Karpas-422 (cell line): ENCODE measurements at places on chromosomes 16 and 17.

GRCh38 chr17:72378414-72379390 is 257.9 kb downstream of the SOX9 start:
- DNase-seq, result no peak

- DNase-seq, result no peak
These were observed 17.0 kb downstream of the CRYM start for GRCh38 chr16:21260870-21261791.

DNA sequence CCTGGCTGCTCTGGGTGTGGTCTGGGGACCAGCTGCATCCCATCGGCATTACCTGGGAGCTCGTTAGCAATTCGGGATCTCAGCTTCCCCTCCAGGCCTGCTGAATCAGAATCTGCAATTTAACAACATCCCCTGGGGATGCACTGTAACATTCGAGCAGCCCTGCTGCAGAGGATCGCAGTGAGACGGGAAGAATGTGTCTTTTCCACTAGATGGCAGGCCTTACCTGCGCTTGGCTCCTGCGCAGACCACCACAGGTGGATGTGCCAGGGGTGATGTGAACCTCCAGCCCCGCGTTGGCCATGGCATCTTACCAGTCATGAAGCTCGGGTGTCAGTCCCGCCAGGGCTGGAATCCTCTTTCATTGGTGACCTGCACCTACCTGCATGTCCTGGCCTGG is 209.9 kb downstream of the PRKCB start:
- DNase-seq, result no peak

GRCh38 chr16:21937336-21937829 is 15.8 kb upstream of the UQCRC2 start:
- no peak for DNase-seq

DNA sequence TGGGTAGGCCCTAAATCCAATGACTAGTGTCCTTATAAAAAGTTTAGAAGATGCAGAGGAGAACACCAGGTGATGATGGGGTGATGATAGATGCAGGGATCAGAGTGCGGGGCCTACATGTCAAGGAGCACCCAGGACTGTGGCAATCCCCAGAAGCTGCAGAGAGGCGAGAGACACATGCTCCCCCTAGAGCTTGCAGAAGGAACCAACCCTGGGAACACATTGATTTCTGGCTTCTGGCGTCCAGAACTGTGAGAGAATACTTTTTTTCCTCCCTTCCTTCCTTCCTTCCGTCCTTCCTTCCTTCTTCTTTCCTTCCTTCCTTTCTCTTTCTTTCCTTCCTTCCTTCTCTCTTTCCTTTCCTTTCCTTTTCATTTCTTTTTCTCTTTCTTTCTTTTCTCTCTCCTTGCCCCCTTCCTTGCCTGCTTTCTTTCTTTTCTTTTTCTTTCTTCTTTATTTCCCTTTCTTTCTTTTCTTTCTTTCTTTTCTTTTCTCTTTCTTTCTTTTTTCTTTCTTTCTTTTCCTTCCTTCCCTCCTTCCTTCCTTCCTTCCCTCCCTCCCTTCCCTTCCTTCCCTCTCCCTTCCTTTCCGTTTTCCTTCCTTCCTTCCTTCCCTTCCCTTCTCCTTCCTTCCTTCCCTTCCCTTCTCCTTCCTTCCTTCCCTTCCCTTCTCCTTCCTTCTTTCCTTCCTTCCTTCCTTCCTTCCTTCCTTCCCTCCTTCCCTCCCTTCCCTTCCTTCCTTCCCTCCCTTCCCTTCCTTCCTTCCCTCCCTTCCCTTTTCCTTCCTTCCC is 134.3 kb downstream of the HAPSTR1 start:
- DNase-seq, result peak; percentile 71

GRCh38 chr17:67412032-67412431 is 35.0 kb downstream of the PITPNC1 start:
- DNase-seq, result no peak

- DNase-seq, result no peak
These were observed 29.1 kb downstream of the TRIM16 start for GRCh38 chr17:15654886-15655561.

GRCh38 chr17:21029036-21029435 is 13.8 kb downstream of the USP22 start:
- no peak for DNase-seq

DNA sequence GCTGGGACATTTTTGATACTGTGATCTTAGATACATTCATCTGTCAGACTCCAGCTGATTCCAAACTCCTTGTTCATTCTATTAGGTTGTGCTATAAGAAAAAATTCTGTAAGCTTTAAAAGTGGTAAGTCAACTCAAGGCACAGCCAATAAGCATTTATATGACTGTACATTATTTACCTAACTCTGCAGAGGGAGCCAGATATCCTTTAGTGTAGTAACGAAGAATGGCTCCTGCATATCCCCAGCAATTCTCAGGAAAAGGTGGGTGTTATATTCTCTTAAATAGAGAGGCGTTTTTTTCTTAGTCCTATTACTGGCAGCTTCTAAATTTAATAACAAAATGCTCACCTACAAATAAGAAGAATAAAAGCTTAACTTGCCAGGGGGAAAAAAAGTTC is 374.3 kb upstream of the GOT2 start:
- DNase-seq, result no peak

GRCh38 chr17:77148077-77148939 is 7.5 kb downstream of the SEC14L1 start:
- DNase-seq, result no peak

- DNase-seq, result no peak
These were observed 698.2 kb downstream of the MAF start for GRCh38 chr16:78902321-78902720.

DNA sequence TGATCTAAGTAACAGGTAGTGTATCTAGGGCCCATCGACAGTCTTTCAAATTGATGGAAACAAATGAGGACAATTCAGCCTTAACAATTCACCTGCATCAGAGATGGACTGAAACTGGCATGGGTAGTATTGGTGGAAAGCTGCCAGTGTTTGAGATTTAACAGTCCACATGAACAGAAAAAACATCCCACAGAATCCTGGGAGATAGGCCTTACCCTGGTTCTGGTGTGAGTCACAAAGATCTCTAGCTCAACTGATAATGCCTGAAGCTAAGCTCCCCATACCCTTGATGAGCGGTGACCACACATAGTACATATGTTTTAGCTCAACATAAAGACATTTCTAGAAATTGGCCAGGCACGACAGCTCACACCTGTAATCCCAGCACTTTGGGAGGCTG is 21.9 kb downstream of the CRK start:
- DNase-seq, result no peak

GRCh38 chr17:73208139-73208827 is 15.4 kb downstream of the COG1 start:
- no peak for DNase-seq

GRCh38 chr16:15051387-15051951 is 4.4 kb downstream of the NTAN1 start:
- DNase-seq, result no peak

DNA sequence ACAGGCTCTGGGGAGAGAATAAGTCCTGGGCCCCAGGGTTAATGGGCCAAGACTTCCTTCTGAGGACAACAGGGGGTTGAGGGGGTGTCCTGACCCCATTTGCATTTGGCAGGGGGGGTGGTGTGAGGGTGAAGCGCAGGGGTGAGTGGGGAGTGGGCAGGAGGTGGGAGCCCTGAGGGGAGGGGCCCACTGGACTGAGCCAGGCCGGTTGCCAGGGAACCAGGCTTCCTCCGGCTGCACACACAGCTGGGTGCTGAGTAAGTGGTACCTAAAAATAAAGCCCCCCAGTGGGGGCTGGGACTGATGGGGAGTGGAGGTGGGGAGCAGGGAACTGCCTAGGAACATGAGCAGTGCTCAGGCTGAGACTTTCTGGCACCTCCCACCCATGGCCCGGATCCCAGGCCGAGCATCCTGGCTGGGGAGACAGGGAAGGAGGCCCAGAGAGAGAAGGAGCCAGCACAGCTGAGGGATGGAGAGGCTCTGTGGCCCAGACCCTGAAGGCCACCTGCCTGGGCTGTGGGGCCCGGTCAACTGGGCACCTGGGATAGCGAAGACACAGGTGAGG is 7.5 kb upstream of the RASD1 start:
- DNase-seq, result no peak

- DNase-seq, result no peak
These were observed 78.3 kb downstream of the DNAH17 start for GRCh38 chr17:78498848-78499247.

GRCh38 chr16:87575027-87575804 is 27.1 kb upstream of the JPH3 start:
- DNase-seq, result no peak

DNA sequence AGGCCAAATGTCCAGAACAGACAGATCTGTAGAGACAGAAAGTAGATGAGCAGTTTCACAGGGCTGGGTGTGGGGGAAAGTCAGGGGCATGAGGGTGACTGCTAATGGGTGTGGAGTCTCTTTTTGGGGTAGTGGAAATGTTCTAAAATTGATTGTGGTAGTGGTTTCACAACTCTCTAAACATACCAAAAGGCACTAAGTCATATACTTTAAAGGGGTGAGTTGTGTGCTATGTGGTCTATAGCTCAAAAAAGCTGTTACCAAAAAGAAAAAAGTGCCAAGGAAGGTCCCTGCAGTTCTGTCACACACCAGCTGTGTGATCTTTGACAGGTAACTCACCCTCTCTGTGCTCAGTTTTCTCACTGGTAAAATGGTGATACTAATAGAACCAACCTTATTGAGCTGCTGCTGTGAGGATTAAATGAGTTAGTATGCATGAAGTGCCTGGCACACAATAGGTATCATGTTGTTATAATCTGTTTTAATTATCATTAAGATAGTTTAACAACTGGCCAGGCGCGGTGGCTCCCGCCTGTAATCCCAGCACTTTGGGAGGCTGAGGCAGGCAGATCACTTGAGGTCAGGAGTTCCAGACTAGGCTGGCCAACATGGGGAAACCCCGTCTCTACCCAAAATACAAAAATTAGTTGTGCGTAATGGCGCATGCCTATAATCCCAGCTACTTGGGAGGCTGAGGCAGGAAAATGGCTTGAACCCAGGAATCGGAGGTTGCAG is 10.3 kb downstream of the ITGAX start:
- DNase-seq, result no peak

DNA sequence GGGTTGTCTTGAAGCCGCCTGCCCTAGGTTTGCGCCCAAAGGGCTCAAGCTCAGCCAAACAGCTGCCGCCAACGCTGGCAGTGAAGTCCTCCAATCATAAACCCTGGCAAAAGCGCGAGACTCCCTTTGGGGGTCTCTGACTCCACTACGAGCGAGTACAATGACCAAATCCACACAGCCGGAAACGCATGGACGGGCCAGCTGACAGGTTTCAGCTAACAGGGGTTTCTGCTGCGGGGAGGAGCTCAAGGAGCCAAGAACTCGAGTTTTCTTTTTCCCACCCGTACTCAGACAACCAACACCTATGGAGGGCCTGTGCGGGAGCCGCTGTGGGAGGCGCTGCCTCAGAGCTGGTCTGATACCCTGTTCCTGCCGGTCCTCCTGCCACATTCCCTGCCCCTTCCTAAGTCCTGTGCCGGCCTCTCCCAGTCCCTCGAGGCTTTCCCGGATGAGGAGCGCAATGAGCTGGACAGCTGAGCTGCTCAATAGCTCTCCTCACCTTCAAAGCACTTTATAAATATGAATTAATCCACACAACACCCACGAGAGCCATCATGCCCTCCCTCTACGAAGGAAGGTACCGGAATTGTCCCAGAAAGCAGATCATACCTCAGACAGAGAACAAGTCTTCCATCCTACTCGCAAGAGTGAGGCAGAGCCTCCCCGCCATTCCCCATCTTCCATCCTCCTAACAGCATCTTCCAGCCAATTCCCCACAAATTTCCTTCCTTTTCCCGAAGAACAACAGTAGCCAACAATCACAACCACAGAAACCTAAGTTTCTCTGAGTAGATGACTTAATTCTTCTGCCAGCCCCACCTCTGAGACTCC is 6.1 kb downstream of the ABR start:
- no peak for DNase-seq

DNA sequence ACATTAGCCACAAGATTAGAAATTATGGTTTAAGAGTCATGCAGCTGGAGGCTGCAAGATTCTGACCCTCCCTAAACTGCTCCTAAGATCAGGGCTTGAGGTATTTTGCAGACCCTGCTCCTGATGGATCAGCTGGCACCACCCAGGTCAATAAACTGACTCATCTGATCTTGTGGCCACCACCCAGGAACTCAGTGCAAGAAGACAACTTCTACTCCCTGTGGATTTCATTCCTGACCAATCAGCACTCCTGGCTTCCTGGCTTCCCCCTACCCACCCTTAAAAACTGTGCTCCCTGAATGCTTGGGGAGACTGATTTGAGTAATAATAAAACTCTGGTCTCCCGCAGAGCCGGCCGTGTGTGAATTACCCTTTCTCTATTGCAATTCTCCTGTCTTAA is 25.0 kb upstream of the MILR1 start:
- no peak for DNase-seq

GRCh38 chr16:19463468-19464315 is 46.0 kb downstream of the TMC5 start:
- no peak for DNase-seq

GRCh38 chr17:33987162-33987561 is 267.9 kb upstream of the CCL2 start:
- DNase-seq, result no peak

- no peak for DNase-seq
These were observed 12.6 kb upstream of the CLUH start for GRCh38 chr17:2723997-2724783.

DNA sequence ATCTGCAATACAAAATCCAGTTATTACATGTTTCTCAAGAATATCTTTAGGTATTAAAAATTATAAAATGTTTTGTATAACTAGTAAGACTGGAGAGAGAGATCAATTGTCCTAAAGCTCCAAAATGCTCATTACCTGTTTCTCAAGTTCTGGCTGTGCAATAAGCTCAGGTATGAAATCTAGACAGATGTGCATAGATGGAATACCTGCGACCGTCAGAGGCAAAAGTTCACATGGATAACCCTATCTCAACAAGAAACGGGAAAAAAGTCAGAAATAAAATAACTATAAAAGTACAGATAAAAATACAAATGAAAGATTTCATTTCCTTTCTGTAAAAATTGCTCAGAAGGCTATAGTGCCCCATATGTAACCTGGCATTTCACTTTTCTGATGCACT is 5.8 kb upstream of the BRIP1 start:
- DNase-seq, result no peak

DNA sequence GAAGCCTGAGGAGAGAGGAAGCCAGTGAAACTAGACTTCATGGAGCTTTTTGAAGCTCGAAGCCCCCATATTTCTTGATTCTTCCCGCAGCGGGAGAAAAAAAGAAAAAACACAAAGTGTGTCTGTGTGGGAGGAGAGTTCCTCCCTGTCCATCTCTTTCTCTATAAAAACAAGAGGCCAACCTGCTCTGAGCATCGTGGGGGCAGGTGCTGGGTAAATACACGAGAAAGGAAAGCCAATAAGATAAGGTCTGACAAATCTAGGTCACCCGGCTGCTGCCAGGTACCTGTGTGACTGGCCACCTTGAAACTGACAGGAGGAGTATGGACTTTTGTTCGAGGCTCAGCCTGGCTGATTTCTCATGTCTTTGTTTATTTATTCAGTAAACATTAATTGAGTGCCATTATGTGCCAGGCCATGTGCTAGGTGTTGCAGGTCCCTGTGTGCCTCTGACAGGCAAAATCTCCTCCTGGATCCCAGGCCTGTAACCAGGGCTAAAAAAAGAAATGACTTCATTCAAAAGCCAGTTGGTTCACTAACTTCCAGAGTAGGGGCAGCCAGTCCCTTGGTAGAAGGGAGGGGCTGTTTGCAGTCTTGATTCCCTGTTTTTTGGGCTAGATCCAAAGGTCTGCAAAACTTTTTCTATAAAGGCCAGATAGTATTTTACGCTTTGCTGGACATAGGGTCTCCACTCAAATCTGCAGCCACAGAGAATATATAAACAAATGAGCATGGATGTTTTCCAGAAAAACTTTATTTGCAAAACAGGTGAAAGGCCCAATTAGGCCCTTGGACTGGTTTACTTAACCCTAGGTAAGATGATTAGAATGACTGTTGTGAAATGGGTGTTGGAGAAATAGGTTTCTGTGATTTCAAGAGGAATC is 35.6 kb downstream of the YPEL2 start:
- DNase-seq, result no peak
